ENCODE measurements at places on chromosomes 3 and 15.

- DNase-seq, result peak; percentile 90
Measured at GRCh38 chr3:46998121-46998851, 18.8 kb downstream of the NBEAL2 start.

DNA sequence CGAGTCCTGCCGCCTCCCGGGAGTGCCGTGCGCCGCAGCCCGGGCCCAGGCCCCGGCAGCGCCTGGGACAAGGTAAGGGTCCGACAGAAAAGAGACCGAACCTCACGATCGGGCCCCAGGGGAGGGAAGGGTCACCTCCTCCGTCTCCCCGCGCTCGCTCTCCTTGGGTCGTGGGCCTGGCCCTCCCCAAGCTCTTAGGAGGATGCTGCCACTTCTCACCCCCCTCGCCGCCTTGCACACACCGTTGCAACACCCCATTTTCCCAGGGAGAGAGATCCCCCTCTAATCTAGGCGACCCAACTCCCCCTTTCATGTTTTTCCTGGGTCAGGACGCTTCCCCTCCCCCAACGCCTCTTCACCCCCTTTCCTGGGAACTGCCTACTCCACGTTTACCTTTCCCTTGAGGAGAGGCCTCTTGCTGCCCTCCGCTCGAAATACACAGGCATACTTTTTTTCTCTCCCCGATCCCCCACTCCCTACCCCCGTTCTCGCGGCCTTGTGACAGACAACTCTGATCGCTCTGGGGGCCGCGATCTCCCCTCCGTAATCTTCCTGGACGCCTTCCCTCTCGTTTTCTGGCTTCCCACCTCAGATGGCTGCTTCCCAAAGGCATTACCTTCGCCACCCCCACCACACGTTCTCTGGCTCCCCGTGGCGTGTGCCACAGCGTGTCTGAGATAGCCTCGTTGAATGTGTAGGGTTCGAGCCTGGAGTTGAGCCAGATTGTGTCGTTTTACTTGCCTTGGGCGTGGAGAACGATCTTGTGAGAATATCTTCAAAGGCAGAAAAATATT lies 688 bp downstream of the SETD5 start:
- peak; percentile 70 for DNase-seq

DNA sequence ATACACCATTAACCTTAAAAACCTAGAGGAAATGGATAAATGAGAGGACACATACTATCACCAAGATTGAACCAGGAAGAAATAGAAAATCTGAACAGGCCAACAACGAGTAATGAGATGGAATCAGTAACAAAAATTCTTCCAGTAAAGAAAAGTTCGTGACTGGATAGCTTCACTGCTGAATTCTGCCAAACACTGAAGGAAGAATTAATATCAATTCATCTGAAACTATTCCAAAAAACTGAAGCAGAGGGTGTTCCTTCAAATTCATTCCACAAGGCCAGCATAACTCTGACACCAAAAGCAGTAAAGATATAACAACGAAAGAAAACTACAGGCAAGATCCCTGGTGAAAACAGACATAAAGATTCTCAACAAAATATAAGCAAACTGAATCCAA lies 195.8 kb upstream of the GPR149 start:
- no peak for DNase-seq

GRCh38 chr3:123805504-123805903 lies 78.6 kb downstream of the MYLK start:
- no peak for DNase-seq

DNA sequence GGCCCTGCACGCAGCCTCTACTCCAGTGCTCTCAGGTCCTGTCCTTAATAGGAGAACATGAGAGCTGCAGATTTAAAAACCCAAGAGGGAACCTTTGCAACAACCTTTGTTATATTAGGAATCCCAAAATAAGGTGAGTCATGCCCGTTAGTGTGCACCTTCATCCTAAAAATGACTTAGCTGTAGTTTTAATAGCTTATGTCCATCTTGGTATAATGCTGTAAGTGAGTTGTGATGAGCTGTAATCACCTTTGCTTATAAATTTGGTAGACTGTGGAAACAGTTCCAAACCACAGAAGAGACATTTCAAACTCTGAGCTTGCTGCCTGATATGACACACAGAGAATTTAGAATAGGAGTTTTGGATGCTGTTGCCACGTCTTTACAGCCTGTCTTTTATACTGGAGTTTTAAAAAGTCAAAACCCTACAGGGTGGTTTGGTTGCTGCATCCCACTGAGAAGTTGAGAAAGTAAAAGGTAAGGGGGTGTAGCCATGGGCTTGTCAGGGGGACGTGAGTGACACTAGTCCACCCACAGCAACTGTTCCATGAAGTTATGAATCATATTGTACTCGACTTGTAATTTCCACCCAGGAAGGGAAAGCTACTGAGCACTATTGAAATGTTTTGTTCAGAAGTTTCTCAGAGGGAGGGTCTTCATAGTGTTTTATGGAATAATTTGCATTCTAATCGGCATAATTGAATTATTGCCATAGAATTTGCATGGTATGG lies 27.4 kb upstream of the CD47 start:
- DNase-seq, result no peak

- no peak for DNase-seq
Measured at GRCh38 chr3:171443211-171443957, 16.8 kb downstream of the TNIK start.

DNA sequence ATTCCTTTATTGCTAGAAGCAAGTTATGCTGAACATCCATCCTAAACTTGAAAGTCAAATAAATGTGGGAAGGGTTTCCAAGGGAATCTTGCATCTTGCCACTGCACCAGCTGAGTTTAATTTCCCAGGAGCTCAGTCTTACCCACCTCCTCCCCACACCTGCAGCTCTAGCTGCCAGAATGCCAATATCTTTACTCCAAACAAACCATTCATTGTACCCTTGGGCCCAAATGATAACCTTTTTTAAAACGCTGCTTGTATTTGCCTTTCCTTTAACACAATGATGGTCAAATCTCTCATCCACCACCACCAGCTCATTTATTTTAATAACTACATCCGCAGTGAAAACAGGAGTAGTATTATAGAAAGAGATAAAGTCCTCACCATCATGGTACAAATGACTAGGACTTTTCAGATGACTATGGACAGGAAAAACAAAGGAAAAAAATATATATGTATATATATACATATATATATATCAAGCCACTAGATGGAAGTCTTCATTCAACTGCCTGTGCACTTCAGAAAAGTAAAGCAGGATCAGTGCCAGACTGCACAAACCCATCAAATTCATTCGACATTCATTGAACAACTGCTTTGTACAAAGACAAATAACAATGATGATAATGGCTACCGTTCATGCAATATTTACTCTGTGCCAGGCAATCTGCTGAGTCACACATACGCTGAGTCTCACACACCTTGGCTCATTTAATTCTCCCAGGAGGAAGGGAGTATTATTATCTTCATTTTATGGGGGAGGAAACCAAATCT lies 44.0 kb downstream of the BFSP2 start:
- DNase-seq, result no peak

- DNase-seq, result no peak
Measured at GRCh38 chr3:118808723-118809122, 225.9 kb downstream of the IGSF11 start.

DNA sequence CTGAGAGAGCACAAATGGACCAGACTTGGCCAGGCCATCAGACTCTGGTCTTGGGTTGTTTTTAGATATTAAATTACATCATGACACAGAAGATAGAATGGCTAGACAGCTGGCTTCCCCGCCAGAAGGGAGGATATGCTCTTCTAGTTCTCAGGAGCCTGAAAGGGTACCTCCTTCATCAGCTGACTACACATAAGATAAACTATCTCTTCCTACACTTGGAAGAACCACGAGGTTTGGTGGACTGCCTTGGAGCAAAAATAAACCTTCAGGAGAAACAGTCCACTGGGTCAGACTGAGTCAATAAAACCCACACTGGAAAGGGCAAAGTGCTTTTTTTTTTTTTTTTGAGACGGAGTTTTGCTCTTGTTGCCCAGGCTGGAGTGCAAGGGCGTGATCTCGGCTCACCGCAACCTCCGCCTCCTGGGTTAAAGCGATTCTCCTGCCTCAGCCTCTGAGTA lies 26.3 kb upstream of the DYNC1LI1 start:
- no peak for DNase-seq

- no peak for DNase-seq
Measured at GRCh38 chr3:54257125-54257720, 134.9 kb downstream of the CACNA2D3 start.

DNA sequence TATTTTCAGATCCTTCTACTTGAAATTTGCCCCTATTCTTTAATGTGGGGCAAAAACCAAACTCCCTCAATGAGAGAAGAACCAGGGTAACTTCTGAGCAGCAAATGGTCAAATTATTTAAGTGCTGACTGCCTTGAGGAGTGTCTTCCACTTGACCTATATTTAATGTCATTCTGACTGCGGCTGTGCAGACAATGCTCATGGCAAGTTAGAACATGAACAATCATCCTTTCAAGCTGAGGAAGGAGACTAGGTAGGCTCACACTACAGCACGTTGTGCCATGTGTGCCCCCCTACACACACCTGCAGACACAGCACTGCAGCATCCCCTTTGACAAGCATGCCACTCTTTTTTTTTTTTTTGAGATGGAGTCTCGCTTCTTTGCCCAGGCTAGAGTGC lies 98.2 kb downstream of the OSBPL10 start:
- no peak for DNase-seq

- no peak for DNase-seq
Measured at GRCh38 chr3:24129549-24129948, 184.5 kb downstream of the NR1D2 start.

DNA sequence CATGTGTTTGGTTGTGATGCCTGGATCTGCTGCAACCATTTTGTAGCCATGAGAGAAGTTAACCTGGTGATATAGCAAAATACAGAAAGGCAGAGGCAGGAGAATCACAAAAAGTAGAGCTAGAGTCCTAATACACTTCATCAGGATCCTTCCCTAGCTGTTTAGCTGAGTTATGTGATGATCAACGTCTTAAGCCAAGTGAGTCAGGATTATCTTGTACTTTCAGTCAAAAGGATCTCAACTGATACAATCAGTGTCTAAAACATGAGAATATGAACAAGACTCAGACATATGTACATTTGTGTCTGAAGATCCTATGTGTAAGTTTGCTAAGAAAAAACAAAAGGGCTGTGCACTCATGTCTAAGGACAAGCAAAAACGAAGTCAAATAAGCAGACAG lies 236.9 kb downstream of the NTRK3 start:
- no peak for DNase-seq

DNA sequence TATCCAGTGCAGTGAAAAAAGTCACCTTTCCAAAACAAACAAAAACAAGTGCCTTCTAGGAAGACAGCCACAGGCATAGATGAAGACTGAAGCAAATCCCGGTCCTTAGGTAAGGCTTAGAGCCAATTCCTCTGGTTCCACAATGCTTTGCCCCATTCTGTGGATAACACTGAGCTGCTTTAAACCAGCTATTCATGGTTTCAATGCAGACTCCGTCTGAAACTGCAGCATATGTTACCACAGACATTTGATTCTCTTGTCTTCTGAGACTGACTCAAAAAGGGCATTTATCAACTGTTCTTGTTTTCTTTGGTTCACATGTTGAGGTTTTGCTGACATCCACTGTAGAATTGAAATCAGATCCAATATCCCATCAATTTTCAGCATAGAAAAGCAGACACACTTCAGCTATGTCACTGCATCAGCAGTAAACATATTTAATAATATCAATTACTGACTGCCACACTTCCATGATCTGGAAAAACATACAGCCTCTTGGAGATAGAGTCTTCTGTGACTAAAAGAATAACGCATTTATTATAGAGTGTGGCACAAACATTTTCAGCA lies 659.3 kb downstream of the ROBO2 start:
- DNase-seq, result no peak

DNA sequence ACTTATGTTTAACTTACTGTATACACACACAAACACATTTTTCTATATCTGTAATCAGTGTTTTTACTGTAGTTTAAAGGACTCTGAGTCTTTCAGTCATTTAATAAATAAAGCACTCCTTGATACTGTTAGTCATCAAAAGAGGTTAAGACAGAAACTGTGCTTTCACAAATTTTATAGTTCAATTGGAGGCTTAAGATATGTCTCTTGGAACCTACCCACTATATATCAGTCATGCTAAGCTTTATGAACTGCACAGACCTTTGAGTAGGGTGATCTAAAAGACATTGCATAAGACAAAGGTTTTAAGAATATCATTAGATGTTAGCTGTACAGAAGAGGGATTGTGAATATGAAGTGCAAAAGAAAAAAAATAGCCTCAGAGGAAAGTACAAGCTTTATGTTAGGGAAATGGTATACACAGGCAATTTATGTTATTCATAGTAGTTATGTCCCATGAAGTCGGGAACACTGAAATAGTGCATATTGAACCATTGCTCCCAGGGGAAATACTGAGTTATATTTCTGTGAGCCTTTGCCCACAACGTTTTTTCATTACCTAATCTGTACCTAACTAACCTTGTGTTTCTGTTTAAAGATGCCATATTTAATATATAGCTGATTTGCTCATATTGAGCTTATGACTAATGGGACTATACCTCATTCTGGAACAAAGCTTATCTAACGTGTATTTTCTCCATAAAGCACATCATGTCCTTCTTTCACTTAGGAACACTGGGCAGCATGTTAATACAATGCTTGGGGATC lies 19.7 kb downstream of the CHMP2B start:
- no peak for DNase-seq

DNA sequence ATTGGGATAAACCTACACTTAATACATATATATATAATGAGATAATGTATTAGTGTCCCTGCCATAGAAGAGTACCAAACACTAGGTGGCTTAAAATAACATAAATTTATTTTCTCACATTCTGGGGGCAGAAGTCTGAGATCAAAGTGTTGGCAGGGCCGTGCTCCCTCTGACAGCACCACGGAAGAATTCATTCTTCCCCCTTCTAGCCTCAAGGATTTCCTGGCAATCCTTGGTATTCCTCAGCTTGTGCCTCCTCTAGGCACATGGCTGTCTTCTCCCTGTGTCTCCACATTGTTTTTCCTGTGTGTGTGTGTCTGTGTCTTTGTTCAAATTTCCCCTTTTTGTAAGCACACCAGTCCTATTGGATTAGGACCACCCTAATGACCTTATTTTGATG lies 115.2 kb upstream of the AGBL1 start:
- no peak for DNase-seq

DNA sequence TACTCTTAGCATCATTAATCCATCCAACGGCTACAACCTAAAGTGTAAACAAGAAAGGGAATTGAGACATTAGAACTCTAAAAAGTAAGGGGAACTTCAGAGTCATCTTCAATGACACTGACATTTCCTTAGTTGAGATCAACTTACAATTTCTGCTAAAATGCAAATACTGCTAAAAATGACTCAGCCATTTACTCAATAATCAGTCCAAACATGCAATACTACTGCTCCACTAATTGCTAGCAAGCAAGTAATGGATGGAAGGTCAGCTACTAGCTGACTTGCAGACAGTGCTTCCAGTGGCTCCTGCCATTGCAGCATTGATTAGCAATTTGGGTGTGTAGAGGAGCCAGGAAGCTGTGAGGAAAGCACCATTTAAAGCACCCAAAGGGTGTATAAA lies 28.4 kb downstream of the CD200R1L start:
- no peak for DNase-seq

DNA sequence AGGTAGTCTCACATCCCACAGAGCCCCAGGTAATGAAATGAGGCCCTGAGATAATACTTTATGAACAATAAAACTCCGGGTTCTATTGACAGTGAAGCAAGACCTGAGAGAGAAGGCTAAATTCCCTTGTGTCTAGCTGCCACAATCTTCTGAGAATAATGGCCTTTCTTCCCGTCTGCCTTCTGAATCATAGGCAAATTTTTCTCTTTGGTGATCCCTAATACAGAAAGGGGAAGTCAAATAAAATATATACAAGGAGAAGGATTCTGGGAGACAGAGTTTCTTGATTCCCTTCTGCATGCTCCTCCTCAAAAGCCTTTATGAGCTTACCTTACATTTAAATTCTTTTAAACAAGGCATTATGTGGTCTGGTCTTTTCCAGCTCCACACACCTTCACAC lies 29.9 kb upstream of the CCR2 start:
- DNase-seq, result no peak

Measured in psoas muscle (tissue), 8 donors.